ENCODE measurements at places on chromosomes 1 and 21. TPM values are rescaled to one million over a fixed set of nuclear protein-coding genes. Genes with fewer than 3 reads are reported as not detected.

B3GALT2 gene
- total RNA-seq, result 15.1 TPM

CLDN14 gene
- not detected for total RNA-seq

POU2F1 gene
- 22.9 TPM for total RNA-seq

LAMC2 gene
- total RNA-seq, result not detected

DMRTA2 gene
- not detected for total RNA-seq

GRCh38 chr21:33817663-33818451 is 97.7 kb downstream of the ATP5PO start:
- H3K27ac ChIP-seq, result no peak overlapping the region
- H3K27me3 ChIP-seq, result no peaks in the 10 kb centered on the region
- H3K4me1 ChIP-seq, result no peaks in the 10 kb centered on the region
- H3K4me3 ChIP-seq, result no peak overlapping the region
- H3K36me3 ChIP-seq, result no peaks in the 10 kb centered on the region

DNA sequence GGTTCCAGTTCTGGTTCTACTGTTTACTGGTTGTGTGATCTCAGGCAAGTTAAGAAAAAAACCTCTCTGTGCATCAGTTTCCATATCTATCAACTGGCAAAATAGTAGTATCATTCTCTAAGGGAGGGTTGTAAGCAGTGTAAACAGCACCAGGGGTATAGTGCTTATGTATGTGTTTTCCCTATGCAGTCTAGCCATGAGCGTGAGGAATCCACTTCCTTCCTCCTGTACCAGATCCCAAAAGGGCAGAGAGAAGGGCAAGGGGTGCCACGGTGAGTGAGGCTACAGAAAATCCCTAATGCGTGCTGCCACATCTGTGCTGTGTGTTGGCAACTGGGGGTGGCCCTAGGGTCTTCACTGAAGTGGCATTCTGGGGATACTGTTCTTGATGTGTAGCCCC is 18.4 kb upstream of the RNF19B start:
- H3K27ac ChIP-seq, result peak overlapping the region; percentile 67
- no peaks in the 10 kb centered on the region for H3K36me3 ChIP-seq
- H3K4me1 ChIP-seq, result peaks cover 51% of the 10 kb centered on the region
- no peak overlapping the region for H3K4me3 ChIP-seq

C1orf226 gene
- total RNA-seq, result not detected

GRCh38 chr1:10402729-10403274 is 3.9 kb downstream of the PGD start:
- peaks cover 28% of the 10 kb centered on the region for H3K36me3 ChIP-seq
- no peak overlapping the region for H3K4me3 ChIP-seq
- peaks cover 19% of the 10 kb centered on the region for H3K4me1 ChIP-seq
- no peaks in the 10 kb centered on the region for H3K27me3 ChIP-seq
- DNase-seq, result no peak

GRCh38 chr1:85074365-85074964 is 26.2 kb upstream of the MCOLN3 start:
- no peak overlapping the region for H3K27ac ChIP-seq
- no peaks in the 10 kb centered on the region for H3K27me3 ChIP-seq
- DNase-seq, result no peak
- no peaks in the 10 kb centered on the region for H3K4me1 ChIP-seq
- H3K36me3 ChIP-seq, result no peaks in the 10 kb centered on the region

OR13G1 gene
- not detected for total RNA-seq

DNA sequence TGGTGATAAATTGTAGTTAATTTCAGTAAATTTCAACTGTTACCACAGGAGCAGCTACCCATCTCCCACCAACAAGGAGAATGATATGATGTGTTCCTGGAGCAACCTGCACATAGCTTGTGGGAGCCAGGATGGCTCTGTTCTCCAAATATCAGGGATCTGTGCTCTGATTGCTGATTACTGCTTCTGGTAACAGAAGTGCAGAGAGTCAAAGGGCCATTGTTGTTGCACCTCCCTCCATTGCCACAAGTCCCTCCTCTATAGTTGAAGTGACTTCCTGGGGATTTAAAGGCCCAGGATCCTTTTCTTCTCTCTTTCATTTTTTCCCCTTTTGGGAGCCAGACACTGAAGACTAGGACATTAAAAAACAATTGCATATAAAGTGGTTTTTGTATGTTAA is 51.6 kb upstream of the HPDL start:
- H3K4me1 ChIP-seq, result no peaks in the 10 kb centered on the region
- DNase-seq, result no peak
- H3K27me3 ChIP-seq, result no peaks in the 10 kb centered on the region
- H3K4me3 ChIP-seq, result no peak overlapping the region
- H3K27ac ChIP-seq, result no peak overlapping the region

DNA sequence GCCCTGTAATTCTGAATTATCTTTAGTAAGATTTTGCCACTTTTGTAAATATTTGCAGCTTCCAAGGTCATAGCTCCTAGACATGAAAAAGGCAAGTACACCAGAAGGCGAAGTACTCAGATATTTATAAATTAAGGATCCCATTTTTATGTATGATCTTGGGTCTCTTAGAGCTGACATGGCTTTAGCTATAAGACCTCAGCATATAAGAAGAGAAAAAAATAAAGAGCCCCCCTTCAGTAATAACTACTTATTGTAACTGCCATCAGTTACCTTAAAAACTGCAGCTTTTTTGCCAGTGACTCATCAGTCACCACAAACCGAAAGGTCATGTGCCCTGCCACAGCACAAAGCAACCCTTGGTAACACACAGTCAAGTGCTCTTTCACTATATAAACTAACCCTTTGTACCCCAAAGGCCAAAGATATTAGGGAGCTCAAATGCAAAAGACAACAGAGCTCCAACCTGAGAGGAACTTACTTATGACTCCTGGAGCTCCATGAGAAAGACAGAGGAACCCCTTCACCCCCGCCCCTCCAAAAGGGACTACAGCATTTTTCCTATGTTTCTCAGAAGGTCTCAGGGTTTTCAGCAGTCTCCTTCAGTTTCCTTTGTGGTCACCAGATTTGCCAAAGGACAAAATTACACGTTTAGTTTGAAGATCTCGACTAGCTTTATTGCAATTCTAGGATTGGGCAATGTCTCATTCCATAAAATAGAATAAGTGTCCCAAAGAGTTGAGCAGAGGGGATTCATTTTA is 219.8 kb upstream of the DUSP10 start:
- H3K4me1 ChIP-seq, result peaks cover 8% of the 10 kb centered on the region
- H3K36me3 ChIP-seq, result no peaks in the 10 kb centered on the region
- no peak overlapping the region for H3K27ac ChIP-seq

DNA sequence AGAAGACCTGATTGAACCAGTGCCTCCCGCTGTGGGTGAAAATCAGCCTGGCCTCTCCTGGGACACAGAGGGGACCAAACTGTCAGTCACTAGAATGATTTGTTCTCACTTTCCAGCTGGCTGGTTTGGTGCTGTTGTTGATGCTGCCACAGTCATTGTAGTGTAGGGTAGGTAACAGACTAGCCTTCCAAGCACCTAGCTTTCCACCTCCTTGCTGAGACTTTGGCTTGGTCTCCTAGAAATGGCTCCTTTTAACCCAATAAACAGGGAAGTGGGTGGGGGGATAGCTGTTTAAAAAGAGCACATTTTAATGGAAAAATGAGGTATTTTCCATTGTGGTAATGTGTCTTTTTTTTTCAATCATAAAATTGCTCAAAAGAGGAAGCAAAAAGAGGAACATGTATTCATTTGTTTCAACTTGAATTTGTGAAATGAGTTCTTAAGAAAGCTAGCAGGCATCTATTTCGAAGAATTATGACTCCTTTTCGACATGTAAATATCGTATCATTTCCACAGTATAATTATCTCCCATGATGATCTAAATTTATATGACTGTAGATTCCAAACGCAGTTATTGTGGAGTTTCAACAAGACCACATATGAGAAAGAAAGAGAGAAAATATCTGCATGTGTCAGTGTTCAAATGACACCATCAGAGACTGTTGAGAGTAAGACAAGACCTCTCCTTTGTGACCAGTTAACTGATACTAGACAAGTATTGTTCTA is 190.1 kb downstream of the HLX start:
- no peaks in the 10 kb centered on the region for H3K4me1 ChIP-seq
- no peaks in the 10 kb centered on the region for H3K36me3 ChIP-seq
- no peak overlapping the region for H3K4me3 ChIP-seq
- H3K27me3 ChIP-seq, result no peaks in the 10 kb centered on the region
- no peak overlapping the region for H3K27ac ChIP-seq
- DNase-seq, result no peak

GRCh38 chr1:31934706-31935629 is 3.2 kb downstream of the PTP4A2 start:
- peak overlapping the region; percentile 95 for H3K4me3 ChIP-seq
- H3K27ac ChIP-seq, result peak overlapping the region; percentile 70
- no peaks in the 10 kb centered on the region for H3K27me3 ChIP-seq
- H3K4me1 ChIP-seq, result peaks cover 78% of the 10 kb centered on the region
- H3K36me3 ChIP-seq, result no peaks in the 10 kb centered on the region
- DNase-seq, result no peak

GRIK1 gene
- not detected for total RNA-seq

- no peaks in the 10 kb centered on the region for H3K4me1 ChIP-seq
- H3K36me3 ChIP-seq, result no peaks in the 10 kb centered on the region
- no peak for DNase-seq
- no peak overlapping the region for H3K27ac ChIP-seq
- H3K27me3 ChIP-seq, result no peaks in the 10 kb centered on the region
- no peak overlapping the region for H3K4me3 ChIP-seq
Measured at GRCh38 chr21:29805105-29805504, 134.7 kb downstream of the GRIK1 start.

GRCh38 chr1:60657926-60658325 is 424.4 kb upstream of the NFIA start:
- DNase-seq, result no peak
- H3K4me1 ChIP-seq, result no peaks in the 10 kb centered on the region
- no peak overlapping the region for H3K4me3 ChIP-seq
- no peak overlapping the region for H3K27ac ChIP-seq

DNA sequence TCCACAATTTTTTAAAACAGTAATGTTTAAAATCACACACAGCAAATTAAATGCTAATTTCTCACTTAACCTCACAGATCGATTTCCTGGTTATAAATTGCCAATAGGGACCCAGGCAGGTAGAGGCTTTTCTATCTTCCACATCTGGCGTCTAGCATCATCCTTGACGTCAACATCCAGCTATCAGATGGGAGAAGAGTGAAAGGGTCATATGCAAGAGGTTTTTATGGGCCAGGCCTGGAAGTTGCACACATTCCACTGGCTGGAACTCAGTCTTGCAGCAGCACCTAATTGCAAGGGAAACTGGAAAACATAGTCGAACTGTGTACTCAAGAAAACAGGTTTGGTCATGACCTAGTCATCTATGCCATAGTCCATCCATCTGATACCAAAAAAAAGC is 6.0 kb upstream of the EEIG2 start:
- no peak overlapping the region for H3K4me3 ChIP-seq
- no peak overlapping the region for H3K27ac ChIP-seq
- DNase-seq, result no peak
- no peaks in the 10 kb centered on the region for H3K27me3 ChIP-seq
- H3K4me1 ChIP-seq, result peaks cover 3% of the 10 kb centered on the region
- no peaks in the 10 kb centered on the region for H3K36me3 ChIP-seq

PCP4 gene
- total RNA-seq, result not detected

DNA sequence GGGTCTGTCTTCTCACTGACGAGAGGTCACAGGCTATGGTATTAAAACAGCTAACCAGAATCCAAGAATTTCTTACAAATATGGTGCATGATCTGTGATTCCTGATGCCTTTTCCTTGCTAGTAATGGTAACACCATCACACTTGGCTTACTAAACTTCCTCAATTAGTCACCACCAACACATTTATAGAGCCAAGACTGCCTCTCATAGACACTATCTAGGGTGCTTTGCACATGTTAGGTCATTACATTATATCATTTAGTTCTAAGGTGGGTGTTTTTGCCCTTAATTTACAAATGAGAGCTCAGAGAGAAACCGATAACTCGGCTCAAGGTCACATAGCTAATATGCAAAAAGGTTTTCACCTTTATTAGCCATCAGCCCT is 8.7 kb downstream of the KIF21B start:
- DNase-seq, result no peak
- H3K4me1 ChIP-seq, result peaks cover 100% of the 10 kb centered on the region
- H3K27ac ChIP-seq, result no peak overlapping the region
- no peaks in the 10 kb centered on the region for H3K36me3 ChIP-seq
- no peaks in the 10 kb centered on the region for H3K27me3 ChIP-seq

DNA sequence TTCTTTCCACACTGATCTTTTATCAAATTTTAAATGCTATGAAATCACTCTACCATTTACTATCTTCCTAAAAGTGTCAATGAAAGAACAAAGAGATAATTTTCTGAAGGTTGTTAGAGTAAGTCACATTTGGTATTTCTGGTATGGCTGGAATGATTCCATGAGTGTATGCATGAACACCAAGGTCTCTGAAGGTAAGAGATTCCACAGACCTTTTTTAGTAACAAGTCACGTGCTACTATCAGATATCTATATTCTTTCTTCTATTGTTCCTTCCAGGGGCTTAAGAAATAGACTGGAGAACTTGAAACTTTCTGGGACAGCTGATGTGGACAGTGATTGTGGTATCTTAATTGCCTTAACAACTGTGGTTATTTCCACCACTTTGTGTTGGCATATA is 265.0 kb downstream of the SDCCAG8 start:
- H3K27me3 ChIP-seq, result no peaks in the 10 kb centered on the region
- H3K27ac ChIP-seq, result no peak overlapping the region
- H3K4me1 ChIP-seq, result no peaks in the 10 kb centered on the region
- H3K36me3 ChIP-seq, result no peaks in the 10 kb centered on the region

GRCh38 chr1:2195785-2196184 is 1.2 kb upstream of the FAAP20 start:
- no peaks in the 10 kb centered on the region for H3K36me3 ChIP-seq
- DNase-seq, result no peak
- no peak overlapping the region for H3K4me3 ChIP-seq
- H3K4me1 ChIP-seq, result peaks cover 49% of the 10 kb centered on the region

CELA3B gene
- not detected for total RNA-seq

SLC26A9 gene
- total RNA-seq, result not detected

GRCh38 chr21:35229290-35229689 is 180.2 kb upstream of the RUNX1 start:
- H3K4me1 ChIP-seq, result peaks cover 22% of the 10 kb centered on the region
- no peak overlapping the region for H3K27ac ChIP-seq
- no peak for DNase-seq
- H3K27me3 ChIP-seq, result no peaks in the 10 kb centered on the region
- H3K36me3 ChIP-seq, result no peaks in the 10 kb centered on the region

- no peak overlapping the region for H3K4me3 ChIP-seq
- DNase-seq, result no peak
- no peaks in the 10 kb centered on the region for H3K36me3 ChIP-seq
- no peaks in the 10 kb centered on the region for H3K27me3 ChIP-seq
- H3K4me1 ChIP-seq, result peaks cover 50% of the 10 kb centered on the region
Measured at GRCh38 chr1:89311757-89312156, 39.1 kb upstream of the GBP5 start.

GRCh38 chr1:40773748-40774265 is 9.8 kb upstream of the KCNQ4 start:
- no peak for DNase-seq
- no peaks in the 10 kb centered on the region for H3K27me3 ChIP-seq
- H3K4me3 ChIP-seq, result no peak overlapping the region
- H3K4me1 ChIP-seq, result no peaks in the 10 kb centered on the region
- peaks cover 22% of the 10 kb centered on the region for H3K36me3 ChIP-seq

DNA sequence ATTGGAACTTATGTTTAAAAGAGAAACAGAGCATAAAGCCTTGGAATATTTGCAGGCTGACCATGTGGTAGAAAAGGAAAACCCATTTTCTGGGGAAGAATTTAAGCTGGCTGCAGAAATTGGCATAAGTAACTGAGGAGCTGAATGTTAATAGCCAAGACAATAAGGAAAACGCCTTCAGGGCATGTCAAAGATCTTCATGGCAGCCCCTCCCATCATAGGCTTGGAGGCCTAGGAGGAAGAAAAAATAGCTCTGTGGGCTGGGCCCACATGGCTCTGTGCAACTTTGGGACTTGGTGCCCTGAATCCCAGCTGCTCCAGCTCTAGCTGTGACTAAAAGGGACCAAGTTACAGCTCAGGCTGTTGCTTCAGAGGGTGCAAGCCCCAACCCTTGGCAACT is 51.5 kb downstream of the CTH start:
- no peak overlapping the region for H3K27ac ChIP-seq
- H3K27me3 ChIP-seq, result no peaks in the 10 kb centered on the region
- H3K4me1 ChIP-seq, result no peaks in the 10 kb centered on the region
- H3K36me3 ChIP-seq, result no peaks in the 10 kb centered on the region
- no peak overlapping the region for H3K4me3 ChIP-seq

Data from CD4-positive, alpha-beta memory T cell (primary cell).